ENCODE measurements at places on chromosomes 7 and 10.
A peak's percentile ranks its signal among the peaks of the same experiment; 100 is the strongest.

DNA sequence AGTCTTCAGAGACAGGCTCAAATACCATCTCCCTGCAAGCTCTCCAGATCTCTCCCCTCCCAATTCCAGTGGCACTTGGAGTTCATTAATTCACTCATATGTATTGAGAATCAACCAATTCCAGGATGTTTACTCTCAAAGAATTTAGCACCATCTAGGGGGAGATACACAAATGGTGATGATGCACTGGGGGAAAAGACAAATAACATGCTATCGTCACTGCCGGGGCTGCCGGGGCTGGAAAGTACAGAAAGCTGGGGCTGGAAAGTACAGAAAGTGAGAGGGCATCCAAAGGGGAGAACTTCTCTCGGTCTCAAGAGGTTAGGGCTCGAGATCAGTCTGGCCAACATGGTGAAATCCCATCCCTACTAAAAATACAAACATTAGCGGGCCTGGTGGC, 118.7 kb downstream of the MKX start:
- no peak for DNase-seq

DNA sequence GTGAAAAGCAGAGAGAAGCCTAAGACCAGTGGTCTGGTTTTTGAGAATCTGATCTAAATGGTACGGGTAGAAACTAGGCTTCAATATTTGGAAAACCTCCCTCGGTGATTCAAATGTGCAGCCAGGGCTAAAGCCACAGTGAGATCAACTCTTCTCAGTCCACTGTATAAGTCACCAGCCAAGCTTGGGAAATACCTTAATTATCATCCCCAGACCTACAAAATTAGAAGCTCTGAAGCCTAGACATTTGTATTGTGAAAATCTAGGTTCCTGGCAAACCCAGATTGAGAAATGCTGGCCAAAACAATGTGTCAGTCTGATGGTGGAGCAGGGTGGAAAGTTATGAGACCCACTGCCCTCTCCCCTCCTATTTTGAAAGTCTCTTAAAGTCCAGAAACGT, 131.7 kb downstream of the DGKI start:
- no peak for DNase-seq

DNA sequence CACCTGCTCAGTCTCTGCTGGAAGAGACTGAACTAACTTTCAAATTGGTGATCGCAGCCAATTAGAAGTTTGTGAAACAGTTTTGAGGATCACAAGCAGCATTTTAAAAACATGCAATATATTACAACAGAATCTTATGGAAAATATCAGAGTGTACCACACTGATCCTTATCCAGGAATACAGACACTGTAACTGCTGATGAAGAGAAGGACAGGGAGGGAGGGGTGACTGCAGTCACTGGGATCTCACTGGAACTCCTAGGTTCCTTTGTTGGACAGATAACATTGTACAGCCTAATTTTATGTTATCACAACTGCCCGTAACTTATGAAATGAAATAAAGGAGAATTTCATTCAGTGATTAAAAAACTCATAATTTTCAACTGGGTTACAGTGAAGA, 6.8 kb upstream of the UBN2 start:
- DNase-seq, result no peak

DNA sequence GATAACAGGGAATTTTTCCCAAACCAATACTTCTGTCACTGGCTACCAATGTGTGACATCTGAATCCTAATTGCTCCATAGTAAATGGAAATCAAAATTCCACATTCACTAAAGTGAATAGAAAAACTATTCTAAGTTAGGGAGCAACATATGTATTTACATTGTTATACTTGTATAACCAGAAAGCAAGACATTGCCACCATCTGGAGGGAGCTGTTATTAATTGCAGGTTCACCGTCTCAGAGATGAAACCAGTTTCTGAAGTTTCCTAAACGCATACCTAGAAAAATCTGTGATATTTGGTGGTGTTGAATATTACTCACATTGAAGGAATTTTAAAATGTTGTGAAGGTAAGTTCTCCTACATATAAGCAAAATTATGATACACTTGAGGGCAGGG, 390.1 kb downstream of the NXPH1 start:
- DNase-seq, result peak; percentile 24

DNA sequence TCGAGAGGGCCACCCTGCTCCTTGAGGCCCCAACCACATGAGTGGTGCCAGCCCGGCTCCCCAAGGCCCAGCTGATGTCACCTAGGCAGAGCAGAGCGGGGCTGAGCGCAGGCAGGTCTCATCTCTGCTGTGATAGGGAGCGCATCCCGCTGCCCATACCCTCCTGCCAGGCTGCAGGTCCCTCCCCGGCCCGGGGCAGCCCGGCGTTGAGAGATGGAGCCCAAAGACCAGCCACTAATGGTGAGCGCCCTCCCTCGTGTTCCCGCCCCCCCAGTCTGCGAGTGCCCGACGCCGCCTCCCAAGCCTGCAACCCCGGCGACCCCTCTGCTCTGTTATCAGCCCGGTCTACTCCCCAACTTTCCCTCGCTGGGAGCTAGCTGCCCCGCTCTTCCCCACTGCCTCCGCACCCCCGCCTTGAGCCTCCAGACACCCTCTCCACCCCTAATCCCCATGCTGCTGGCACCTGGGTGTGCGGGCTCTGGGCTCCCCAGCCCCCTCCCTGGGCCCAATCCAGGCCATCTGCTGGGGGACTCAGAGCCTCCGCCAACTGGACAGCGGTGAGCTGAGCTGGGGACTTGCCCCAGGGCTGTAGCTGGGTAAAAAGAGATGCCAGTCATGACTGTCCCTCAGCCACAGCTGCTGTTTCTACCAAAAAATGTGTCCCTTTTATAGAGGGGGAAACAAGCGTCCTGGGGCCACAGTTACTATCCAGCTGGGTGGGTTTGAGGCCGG, 19.7 kb upstream of the CHST12 start:
- DNase-seq, result no peak

GRCh38 chr10:120593693-120594092, 136.7 kb downstream of the PLPP4 start:
- DNase-seq, result no peak

DNA sequence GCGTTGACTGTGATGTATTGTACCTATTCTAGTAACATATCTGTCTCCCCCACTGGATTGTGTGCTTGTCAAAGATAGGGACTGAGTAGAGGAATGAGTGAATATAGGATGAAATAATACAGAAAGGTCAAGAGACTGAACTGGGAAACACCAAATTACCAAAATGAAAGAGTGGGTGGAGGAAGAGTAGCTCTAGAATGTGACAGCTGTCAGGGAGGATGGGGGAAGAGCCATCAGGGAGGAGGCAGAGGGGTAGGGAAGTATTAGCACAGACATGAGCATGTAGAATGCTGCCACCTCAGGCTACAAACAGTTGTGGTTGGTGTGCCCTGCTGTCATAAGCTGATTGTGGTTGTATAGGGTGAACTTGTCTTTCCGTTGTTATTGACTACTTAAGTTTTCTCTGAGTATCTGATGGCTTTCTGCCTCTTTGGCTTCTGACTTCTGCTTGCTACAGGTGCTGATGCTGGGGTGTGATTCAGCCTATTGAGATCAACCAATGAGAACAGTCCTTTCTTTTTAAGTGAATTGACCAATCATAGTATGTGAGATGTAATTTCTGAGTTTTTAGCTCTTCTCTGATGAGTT, 5.6 kb downstream of the CCSER2 start:
- no peak for DNase-seq

DNA sequence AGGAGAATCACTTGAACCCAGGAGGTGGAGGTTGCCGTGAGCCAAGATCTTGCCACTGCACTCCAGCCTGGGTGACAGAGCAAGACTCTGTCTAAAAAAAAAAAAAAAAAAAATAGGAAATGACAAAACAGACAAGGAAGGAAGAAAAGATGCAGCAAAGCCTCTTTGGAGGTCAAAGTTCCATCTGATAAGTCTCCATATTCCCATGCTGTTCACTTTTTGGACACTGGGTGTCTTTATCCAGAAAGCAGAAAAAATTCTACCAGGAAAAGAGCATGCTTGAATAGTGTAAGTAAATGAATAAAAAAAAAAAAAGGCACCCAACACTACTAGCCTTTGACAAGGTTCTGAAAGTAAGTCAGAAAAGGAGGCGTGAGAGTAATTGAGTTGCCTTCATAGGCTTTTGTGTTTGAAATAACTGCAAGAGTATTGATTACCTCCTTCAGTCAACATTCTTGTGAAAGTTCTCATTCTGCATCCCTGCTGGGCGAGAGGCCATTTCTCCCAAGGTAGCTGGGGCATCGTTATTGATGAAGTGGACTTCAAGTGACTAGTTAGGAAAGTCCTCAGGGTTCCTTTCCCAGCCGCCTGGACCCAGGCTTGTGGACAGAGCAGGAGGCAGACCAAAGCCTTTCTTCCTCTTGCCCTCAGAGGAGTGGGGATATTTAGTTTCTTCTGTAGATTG, 133.3 kb upstream of the KIF5B start:
- DNase-seq, result peak; percentile 1

- DNase-seq, result no peak
These were observed 2.2 kb upstream of the PON3 start for GRCh38 chr7:95398155-95398940.

- DNase-seq, result no peak
These were observed 65.8 kb downstream of the STK17A start for GRCh38 chr7:43648473-43649406.

DNA sequence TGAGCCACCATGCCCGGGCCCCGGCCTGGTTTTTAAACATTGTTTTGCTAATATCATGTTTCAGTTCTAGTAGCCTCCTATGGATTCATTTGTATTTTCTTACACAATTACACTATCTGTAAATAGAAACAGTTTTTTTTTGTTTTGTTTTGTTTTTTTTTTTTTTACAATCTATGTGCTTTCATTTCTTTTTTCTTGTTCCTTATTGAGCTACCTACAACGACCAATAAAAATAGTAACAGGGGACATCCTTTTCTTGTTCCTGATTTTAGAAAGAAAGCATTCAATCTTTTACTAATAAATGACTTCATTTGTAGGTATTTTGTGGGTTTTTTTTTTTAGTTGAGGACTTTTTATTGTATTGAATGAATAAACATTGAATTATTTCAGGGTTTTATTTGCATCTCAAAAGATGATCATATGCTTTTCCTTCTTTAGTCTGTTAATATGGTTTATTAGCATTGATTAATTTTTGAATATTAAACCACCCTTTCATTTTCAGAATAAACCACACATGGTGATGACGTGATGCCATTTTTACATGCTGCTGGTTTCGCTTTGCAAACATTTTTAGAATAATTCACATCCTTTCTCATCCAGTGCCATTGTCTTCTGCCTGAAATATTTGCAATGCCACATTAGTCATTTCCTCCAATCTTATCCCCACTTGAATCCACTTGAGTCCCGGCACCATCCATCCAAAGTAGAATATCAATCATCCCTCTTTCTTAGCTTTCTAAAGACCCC, 18.1 kb upstream of the AKR1E2 start:
- no peak for DNase-seq

GRCh38 chr10:68284062-68285001, 47.5 kb upstream of the HNRNPH3 start:
- no peak for DNase-seq

- DNase-seq, result no peak
These were observed 720.5 kb downstream of the GRID1 start for GRCh38 chr10:85645926-85646711.

DNA sequence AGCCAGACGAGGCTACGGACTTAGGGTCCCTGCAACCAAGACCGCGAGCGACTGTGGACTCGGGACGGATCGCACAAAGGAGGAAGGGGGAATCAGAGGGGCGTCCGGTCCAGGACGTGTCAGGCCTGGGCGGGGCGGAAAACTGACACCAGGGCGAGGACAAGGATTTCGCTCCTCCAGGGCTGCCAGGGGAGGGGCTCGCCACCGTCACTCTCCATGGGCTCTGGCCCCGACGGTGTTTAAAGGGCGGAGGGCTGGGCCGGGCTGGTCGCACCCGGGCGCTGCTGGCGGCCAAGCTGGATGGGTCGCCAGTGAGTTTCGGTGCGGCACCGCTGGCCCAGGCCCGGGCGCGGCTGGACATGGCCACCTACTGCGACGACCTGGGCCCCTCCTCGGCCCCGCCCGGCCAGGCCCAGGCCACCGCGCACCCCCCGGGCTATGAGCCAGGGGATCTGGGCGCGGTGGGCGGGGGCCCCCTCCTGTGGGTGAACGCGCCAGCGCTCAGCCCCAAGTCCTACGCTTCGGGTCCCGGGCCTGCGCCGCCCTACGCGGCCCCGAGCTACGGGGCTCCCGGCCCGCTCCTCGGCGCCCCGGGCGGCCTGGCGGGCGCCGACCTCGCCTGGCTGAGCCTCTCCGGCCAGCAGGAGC, at the start of gene FOXI2:
FOXI2 (plus strand) TSS at position 271 of the 648 bp plus-strand sequence; CDS start at position 360, 89 bp downstream.
- DNase-seq, result no peak

- DNase-seq, result peak; percentile 64
These were observed 206.9 kb upstream of the KLF14 start for GRCh38 chr7:130940907-130941306.

GRCh38 chr7:57772126-57772924, 322.3 kb downstream of the ZNF716 start:
- DNase-seq, result no peak

- DNase-seq, result no peak
These were observed 261.9 kb upstream of the PPP2R2D start for GRCh38 chr10:131638880-131639278.

- DNase-seq, result no peak
These were observed 109.2 kb downstream of the DPY19L1 start for GRCh38 chr7:34928052-34928451.

DNA sequence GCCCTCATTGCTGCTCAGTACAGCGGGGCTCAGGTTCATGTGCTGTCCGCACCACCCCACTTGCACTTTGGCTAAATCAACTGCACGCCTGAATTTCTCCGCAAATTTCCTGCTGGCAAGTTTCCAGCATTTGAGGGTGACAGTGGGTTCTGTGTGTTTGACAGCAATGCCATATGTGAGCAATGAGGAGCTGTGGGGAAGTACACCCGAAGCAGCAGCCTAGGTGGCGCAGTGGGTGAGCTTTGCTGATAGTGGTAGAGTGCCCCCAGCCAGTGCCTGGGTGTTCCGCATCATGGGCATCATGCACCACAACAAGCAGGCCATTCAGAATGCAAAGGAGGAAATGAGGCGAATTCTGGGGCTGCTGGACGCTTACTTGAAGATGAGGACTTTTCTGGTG, 103.9 kb upstream of the POT1 start:
- DNase-seq, result peak; percentile 41

DNA sequence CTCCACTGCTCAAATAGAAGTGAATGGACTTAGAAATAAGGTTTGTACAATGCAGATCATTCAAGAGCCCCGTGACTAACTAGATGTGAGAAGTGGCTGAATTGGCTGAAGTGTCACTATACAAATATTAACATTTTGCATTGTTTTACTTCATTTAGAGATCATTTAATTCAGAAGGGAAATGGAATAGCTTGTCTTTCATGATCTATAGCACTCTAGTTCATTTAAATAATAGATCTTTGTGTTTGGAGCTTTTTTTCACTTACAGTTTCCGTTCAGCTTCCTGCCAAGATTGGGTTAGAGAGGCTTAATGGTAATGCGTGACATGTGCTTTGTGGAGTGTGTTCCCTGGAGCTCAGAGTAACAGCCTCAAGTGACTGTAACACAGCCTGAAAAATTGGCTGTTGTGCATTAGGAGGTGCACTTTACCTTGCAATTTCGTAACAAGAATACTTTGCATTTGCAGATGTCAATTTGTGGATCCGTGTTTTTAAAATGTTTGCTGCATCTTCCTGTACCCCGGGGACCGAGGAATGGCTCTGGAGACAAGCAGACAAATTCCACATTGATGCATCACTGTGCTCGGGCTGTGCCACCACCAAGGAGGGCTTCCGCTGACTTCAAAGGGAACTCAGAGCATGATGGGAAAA, 170.3 kb downstream of the NRP1 start:
- no peak for DNase-seq

- no peak for DNase-seq
These were observed 116.5 kb upstream of the ADAM12 start for GRCh38 chr10:126504761-126505112.

GRCh38 chr10:98373260-98374040, 41.5 kb downstream of the PYROXD2 start:
- no peak for DNase-seq

Measured in NCI-H526 (cell line).